ENCODE measurements at places on chromosomes 3 and 15.

- DNase-seq: no peak
Measured at GRCh38 chr15:67839499-67839928, 331 bp downstream of the RNU6-1 start.

DNA sequence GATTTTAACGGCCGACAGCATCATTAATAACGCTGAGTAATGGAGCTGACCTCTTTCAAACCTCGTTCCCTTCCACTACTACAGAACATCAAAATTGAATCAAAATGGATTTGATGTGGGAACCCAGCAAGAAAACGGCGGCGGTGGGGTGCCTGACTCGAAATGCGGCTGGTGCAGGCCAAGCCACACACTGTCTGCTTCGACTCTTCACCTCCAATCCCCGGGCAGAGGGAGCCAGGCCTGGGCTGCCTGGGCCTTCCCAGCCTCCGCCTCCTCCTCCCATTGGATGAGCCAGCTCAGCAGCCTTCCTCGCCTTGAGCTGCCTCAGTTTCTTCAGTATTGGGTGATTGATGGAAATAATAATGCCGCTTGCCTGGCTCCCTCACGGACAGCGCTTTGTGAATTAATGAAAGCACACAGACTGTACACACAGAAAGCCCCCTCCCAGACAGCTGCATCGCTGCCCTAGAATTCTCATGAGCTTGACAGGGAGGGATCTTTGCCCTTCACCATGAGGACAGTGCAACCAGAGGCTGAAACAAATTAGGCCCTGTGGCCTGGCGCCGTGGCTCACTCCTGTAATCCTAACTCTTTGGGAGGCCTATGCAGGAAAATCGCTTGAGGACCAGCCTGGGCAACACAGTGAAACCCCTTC lies 11.4 kb upstream of the MEGF11 start:
- DNase-seq: no peak

- no peak for DNase-seq
Measured at GRCh38 chr3:127794402-127794801, 27.9 kb downstream of the MGLL start.

DNA sequence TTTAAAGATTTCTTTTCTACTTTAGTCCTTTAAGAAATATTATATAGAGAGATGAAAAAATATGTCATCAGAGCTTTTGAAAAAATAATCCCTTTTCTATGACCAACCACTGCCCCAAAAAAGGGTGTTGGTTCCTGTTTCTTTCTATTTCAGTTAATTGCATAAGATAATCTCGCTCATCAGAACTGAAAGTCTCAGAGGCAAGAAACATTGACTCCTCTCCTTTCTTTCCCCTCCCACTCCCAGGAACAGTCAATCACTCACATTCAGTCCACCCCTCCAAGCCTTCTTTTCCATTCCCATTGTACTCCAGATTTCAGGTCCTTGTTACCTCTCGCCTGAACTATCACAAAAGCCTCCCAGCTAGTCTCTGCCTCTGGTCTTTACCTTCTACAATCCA lies 153.7 kb upstream of the ABI3BP start:
- DNase-seq: peak; percentile 9

DNA sequence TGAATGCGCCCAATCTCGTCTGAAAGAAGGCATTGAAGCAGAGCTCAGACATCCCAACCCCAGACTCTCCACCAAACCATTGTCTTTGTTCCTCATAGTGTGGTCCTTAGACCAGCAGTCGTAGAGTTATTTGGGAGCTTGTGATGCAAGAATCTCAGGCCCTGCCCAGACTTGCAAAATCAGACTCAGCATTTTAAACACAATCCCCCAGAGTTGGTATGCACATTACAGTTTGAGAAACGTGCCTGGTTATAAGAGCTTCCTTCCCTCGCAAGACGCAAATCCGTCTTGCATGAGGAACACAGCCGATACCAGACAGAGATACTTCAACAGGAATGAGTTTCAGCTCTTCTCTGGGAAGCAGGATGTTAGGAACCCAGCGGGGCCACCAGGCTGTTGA lies 38.9 kb upstream of the IREB2 start:
- DNase-seq: no peak

DNA sequence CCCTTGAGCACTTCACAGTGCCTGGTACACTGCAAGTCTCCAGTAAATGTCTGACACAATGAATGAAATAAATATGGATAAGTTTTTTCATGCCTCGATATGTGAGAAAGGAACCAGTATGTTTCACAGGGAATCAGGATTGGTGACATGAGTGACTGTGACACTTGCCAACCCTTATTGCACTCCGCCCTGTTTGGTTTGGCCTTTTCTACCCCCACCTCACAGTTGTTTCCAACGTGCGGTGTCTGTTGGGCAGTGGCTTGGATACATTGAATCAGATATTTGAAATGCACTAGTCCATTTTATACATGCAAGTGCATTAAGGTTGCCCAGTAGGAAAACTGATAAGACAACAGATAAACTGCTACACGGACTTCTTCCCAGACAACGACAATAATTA lies 2.0 kb downstream of the NPHP3 start:
- DNase-seq: peak; percentile 60

DNA sequence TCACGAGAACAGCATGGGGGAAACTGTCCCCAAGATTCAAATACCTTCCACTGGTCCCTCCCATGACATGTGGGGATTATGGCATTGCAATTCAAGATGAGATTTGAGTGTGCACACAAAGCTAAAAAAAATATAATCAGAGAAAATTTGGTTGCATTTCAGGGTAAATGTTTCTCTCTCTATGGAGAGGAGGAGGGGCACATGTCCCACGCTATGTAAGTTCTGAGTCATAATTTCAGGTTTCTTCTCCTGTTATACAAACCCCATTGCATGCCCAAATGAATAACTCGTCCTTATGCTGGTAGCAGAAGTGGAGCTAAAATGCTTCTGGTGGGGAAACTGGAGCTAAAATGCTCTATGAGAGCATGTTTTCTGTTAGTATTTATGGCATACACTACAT lies 209.7 kb upstream of the DCBLD2 start:
- no peak for DNase-seq

GRCh38 chr3:129346695-129347457 lies 68.2 kb downstream of the HMCES start:
- DNase-seq: no peak

GRCh38 chr15:80830677-80831076 lies 51.5 kb downstream of the CEMIP start:
- no peak for DNase-seq

Data from hematopoietic multipotent progenitor cell treated with erythropoietin and hydrocortisone succinate and interleukin-3 and kit ligand, for 8 days (in vitro differentiated cells).